ENCODE measurements at places on chromosomes 6 and 20.

DNA sequence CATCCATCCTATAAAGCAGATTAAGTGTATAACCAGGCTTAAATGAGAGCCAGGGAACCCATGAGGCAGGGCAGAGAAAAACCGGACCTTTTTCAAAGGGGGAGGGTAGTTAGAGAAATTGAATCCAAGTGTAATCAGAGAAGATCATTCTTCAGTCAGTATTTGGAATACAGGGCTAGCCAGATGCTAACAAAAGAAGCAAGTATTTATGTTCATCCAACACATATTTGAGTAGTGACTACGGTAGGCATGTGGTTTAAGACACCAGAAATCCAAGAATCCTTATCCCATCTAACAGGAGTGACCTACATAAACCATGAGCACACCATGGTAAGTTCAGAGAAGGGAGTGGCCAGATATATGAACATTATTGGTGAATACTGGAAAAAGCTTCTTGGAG lies 46.8 kb upstream of the FAM83C start:
- no peak for DNase-seq

DNA sequence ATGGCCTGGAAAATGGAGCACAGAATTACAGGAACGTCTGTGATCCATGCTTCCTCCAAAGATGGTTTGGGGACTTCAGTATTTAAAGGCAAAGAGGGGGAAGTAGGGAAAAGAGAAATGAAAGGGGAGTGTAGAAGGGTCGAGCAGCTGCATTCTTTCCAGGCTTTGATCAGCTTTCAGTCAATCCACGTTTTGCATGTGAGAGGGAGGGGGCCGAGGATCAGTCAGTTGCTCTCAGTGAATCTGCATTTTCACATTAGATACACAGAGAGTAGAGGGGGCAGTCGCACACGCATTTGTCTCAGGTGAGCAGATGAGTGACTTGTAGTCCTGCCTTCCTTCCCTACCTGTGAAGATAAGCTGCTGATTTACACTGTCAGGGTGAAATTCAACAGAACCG lies 78.8 kb downstream of the FOXF2 start:
- no peak for DNase-seq

DNA sequence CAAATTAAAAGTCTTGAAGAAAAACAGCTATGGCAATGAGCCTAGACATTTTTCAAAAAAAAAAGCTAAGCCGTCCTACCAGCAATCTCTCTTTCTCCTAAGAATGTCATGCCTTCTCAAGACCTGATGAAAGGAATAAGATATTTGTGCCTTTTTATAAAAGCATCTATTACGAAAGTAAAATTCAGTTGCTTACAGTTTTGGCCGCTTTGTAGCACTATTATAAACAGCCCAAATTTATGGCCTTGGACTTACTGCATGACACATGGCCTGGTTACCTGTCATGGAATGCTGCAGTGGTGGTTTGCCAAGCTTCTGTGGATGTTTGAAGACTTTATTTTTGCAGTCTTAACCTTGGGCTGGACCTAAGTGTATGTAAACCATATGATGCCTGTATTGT lies 22.2 kb upstream of the VAPB start:
- no peak for DNase-seq

- no peak for DNase-seq
Measured at GRCh38 chr6:164898412-164898811, 411.0 kb downstream of the C6orf118 start.

- DNase-seq, result no peak
Measured at GRCh38 chr20:14062786-14063185, 67.5 kb downstream of the MACROD2 start.

- DNase-seq, result no peak
Measured at GRCh38 chr20:10014431-10014830, 20.4 kb upstream of the ANKEF1 start.

GRCh38 chr20:33209789-33210188 lies 7.4 kb upstream of the BPIFA3 start:
- peak; percentile 82 for DNase-seq

DNA sequence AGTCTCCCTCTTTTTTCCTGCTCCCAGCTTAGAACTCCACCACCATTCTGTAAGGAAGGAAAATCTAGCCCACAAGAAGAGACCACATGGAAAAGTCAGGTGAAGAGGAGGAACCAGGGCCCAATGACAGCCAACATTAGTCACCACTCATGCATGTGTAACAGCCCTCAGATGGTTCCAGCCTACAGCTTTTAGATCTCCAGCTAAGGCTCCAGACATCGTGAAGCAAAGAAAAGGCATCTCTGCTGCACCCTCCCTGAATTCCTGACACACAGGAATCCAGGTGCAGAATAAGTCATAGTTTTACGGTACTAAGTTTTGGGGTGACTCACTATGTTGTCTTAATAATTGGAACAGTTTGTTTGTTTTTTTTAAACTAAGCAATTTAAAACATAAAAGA lies 25.5 kb downstream of the DCDC2 start:
- DNase-seq, result no peak

- DNase-seq, result no peak
Measured at GRCh38 chr6:44976677-44977641, 351.2 kb upstream of the RUNX2 start.

DNA sequence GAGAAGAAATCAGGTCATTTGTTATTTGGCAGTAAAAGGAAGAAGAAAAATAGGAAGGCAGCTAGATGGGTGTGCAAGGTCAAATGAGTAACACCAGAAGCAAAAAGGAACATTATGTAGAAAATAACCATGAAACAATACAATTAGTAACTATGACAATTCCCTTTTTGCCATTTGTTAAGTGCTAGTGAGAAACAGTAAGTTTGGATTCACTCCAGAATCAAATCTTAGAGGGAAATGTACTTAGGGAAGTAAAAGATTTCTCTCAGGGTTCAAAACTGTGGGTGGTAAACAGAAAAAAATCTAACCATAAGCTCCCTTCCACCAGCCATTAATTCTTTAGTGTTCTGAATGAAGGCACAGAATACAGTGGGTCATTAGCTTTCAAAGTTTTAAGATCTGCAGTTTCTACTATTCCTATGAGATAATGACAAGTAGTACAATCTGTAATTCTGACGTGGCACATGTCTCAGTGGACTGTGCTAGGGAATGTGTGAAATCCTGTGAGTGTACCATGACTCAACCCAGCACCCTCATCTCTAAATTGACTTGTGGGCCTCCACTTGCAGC lies 17.1 kb downstream of the REPS1 start:
- DNase-seq, result no peak

- DNase-seq, result no peak
Measured at GRCh38 chr20:18252597-18253451, 35.5 kb upstream of the ZNF133 start.

DNA sequence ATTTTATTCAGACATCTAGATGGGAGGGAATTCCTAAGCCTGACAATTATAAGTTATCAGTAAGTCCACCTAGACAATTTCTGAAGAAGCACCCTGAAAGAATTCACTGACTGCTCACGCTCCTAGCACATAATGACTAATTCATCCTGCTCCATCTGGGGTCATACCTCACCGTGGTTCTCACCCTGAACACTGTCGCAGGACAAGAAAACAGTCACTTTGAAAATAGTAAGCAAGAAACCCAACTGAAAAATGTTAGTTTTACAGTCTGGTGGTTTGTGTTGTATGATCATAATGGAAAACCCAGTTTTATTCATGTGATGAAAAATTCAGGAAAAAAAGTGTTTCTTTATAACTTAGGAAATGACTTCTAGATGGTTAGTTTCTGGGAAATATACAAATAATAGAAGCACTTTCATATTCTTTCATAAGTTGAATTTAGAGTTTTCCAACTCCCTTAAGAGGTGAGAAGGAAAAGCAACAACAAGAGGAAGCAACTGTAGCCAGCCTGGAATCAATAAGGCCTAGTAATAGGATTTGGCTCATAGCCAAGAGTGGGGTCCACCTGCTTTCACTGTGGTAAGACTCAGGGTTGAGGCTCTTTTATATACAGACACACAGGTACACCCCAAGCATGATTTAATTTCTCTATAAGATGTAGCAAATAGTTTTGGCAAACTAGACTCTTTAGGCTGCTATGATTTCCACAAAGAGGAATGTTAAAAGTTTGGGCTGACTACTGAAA lies 94.1 kb downstream of the HIVEP2 start:
- no peak for DNase-seq

DNA sequence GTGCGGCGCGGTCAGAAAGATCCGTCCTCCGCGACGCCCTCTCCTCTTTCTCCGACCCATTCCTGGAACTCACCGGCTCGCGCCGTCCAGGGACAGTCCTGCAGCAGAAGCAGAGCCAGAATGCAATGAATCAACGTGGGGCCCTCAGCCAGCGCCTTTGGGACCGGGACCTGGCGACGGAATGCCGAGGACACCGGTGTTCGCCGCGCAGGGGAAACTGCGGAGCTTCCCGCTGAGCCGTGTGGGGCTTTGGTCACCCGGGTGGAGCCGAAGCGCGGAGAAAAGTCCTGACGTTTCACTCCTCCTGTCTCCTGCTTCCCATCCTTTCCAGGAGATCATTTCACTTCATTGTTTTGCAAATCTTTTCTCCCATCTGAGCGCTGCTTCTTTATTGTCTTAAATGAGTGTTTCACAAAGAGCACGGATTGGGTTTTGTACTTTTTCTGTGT lies 26.5 kb downstream of the ULBP1 start:
- DNase-seq, result no peak

- no peak for DNase-seq
Measured at GRCh38 chr6:16256781-16257180, 18.4 kb downstream of the GMPR start.

- DNase-seq, result no peak
Measured at GRCh38 chr6:34973547-34974248, 84.6 kb downstream of the ANKS1A start.
